ENCODE measurements at places on chromosomes 6 and 20. TPM values are rescaled to one million over a fixed set of nuclear protein-coding genes. Genes with fewer than 3 reads are reported as not detected.

EYS gene
- polyA plus RNA-seq: 0.61 TPM

IMPG1 gene
- 1.1 TPM for polyA plus RNA-seq

GGTLC1 gene
- polyA plus RNA-seq: 1.4 TPM

GRCh38 chr6:2558861-2559801, 191.6 kb downstream of the MYLK4 start:
- DNase-seq: no peak

- no peak for DNase-seq
Observed at GRCh38 chr6:128509709-128510108, 10.7 kb downstream of the PTPRK start.

DNA sequence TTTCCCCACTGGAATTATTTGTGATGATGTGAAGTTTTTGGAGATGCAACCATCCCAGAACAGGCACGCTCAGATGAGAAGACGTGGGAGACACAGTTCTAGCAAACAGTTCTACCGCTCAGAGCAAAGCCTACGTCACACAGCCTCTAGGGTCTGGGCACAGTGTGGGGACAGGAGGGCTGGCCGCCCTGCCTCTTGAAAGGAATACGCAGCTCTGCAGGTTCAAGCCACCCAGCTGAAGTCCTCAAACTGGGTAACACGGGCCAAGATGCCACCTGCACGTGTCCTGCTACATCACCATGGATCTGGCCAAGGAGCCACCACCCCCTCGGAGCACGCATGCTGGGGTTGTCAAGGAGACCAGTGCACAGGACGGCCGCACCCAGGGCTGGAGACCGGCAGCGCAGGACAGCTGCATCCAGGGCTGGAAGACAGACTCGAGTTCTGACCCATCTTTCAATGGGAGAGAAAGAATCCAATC, 75.0 kb downstream of the NOL4L start:
- no peak for DNase-seq

- DNase-seq: no peak
Observed at GRCh38 chr6:52984247-52984646, 10.8 kb downstream of the GSTA4 start.

DNA sequence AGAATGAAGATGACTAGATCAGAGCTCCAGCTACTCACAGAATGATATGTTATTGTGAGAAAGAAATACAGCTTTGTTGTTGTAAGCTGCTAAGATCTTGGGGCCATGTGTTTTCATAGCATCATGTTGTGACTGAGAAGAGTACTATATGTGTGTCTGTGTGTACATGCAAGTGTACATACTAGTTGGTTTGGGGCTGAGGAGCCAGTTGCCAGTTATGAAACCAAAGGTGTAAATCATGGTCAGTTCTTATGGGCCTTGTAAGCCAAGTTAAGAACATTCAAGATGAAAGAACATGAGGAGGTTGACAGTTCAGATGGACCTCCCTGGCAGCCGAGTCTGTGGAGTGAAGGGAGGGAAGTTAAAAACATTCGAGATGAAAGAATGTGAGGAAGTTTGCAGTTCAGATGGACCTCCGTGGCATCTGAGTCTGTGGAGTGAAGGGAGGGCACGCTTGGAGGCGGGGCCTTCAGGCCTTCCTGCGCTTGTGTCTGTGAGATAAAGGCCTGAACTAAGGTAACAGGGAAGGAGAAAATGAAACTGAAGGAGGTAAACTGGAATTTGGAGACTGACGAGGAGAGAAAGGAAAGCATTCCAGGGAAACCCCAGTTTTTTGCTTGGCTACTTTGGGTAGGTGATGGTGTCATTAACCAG, 13.9 kb downstream of the AFDN start:
- DNase-seq: no peak
